ENCODE measurements at places on chromosomes 3 and 15.
A peak's percentile ranks its signal among the peaks of the same experiment; 100 is the strongest.

GRCh38 chr15:70200511-70201424 lies 103.1 kb upstream of the TLE3 start:
- DNase-seq = no peak

DNA sequence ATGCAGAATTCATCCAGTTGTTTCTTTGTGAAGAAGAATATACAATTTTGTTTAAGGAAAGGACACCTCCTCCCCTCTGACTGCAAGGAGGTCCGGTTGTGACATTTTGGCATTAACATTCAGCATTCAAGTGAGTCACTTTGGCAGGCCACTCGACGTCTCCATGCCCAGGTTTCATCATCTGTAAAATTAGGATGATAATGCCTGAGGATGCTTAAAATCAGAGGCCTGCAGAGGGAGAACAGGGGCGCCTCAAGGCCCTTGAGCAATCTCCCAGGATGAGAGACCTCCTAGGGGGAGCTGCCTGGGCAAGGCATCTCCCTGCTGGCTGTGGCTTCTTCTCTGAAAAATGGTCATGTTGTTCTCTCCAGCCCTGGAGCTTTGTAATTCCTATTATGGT lies 236.0 kb downstream of the CACNA2D3 start:
- no peak for DNase-seq

DNA sequence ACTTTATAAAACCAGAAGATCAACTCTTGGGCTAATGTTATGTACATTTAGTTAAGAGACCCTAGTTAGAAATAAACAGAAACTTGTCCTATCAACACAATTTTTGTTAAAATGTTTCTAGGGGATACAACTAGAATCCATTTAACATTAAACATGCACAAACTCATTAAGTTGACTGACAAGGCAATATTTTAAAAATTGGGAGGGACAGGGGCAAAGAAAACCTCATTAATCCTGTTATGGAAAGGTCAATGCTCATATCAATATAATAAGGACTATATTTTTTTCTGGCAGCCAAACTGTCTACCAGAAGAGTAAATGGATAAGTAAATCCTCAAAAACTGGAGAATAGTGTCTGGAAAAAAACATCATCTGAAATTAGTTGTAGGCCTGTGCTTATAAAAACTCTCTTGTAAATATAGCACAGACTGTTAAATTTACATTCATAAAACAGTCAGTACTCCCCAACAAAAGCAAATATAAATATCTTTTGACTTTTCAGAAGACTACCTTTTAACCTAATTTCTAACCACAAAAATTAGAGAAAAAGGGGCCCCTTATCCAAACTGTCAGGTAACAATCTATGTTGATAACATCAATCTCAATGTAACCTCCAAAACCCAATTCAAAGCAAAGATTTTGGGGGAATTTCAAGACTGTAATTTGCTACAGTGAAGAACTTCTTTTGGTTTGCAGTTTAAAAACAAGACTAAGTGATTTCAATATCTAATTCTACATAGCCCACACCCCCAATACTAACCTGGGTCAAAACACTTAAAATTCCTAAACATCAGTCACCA lies 4.2 kb downstream of the TRA2B start:
- DNase-seq = no peak

GRCh38 chr3:179081885-179082284 lies 10.3 kb upstream of the ZMAT3 start:
- no peak for DNase-seq

- DNase-seq = no peak
Observed at GRCh38 chr15:57216288-57216687, 160.0 kb upstream of the CGNL1 start.

GRCh38 chr3:46549408-46549904 lies 16.6 kb downstream of the LRRC2 start:
- no peak for DNase-seq

GRCh38 chr15:68200016-68200861 lies 4.9 kb downstream of the CALML4 start:
- no peak for DNase-seq

DNA sequence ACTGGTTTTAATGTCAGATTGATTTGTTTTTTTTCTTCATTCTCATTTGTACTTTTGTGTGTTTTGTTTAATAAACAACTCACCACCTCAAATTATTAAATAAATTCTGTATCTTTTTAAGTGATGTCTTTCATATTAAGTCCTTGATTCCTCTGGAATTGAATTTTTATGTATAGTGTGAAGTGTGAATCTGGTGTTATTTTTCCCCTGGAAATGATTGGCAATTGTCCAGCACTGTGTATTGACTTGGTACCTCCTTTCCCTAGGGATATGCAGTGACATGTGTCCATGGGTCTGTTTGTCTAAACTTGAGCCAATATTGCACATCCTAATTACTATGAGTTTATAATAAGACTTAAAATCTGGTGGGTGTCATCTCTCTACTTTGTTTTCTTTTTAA lies 2.1 kb downstream of the RNU5B-1 start:
- no peak for DNase-seq

DNA sequence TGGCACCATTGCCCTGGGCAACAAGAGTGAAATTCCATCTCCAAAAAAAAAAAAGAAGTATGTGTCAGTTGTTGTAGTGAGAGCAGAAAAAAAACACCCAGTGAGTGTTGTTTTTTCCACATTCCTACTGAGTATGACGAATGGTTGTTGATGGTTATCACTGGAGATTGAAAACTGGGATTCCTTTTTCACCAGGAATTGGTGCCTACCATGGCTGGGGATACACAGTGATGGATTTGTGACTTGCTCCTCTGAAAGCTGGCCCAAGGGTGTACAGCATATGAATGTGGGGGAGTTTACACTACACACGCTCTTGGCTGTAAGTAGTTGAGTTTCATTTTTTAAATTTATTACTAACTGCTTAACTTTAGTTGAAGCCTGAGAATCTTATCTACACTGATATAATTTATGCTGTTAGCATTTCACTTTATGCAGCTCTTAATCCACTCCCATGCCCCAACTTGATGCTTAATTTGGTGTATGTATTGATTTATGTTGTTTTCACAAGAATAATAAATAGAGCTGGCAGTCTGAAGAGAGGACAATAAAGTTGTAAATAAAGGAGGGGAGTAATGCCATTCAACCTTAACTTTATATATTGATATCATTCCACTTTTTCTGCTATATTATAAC lies 56.0 kb upstream of the MME start:
- no peak for DNase-seq

DNA sequence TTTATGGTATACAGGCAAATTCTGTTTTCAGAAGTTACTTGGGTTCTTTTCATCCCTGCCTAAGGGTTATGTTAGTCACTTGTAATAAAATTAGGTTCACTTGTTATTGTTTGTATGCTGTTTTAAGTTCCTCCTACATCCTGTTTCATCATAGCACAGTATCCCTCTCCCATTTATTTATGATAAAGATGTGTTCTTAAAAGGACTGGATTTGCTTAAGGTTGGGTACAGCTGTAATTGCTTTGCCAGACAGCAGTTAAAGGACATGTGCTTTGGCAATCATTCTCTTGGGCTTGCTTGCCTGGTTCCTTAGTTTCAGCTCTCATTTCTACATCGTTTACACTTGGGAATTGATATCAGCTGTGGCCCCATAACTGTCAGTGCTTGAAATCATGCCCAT lies 11.7 kb downstream of the ATP2C1 start:
- DNase-seq = no peak

DNA sequence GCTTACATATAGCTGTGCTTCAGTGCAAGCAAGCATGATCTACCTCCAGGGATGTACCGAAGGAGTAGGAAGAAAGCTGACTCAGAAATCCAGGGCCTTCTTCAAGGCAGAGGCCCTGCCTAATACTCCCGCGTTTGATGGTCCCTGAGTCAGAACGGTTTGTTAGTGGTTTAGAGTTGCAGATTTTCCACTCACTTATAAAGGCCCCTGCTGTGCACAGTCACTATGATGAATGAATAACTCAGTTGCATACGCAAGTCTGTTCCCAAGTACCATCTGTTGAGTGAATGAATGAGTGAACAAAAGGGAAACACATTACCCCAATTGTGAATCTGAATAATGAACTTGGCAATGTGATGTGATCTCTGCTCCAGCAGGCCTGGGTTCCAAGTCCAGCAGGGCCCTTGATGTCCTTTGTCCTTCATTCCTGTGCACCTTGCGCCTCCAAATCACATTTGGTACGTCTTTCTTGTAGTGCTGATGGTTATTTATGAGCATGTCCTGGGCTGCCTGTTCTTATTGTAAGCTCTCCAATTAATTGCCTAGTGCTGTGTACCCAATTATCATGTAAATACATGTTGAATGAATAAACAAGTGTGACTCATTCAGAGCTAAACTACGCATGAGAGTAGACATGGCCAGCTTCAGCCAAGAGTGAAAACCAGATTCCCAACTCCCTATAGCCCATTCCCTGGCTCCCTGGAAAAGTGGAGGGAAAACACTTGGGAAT lies 85.3 kb upstream of the LIMD1 start:
- DNase-seq = no peak

GRCh38 chr3:193842832-193843473 lies 249.9 kb downstream of the OPA1 start:
- no peak for DNase-seq

- DNase-seq = no peak
Observed at GRCh38 chr15:31806106-31806505, 224.2 kb upstream of the CHRNA7 start.

GRCh38 chr3:126753191-126754160 lies 49.4 kb downstream of the CHCHD6 start:
- DNase-seq = no peak

- no peak for DNase-seq
Observed at GRCh38 chr3:124576565-124577493, 153.4 kb upstream of the UMPS start.

GRCh38 chr3:138854204-138854603 lies 19.5 kb upstream of the PIK3CB start:
- no peak for DNase-seq

- DNase-seq = no peak
Observed at GRCh38 chr15:101091080-101092017, 160.5 kb downstream of the CHSY1 start.

DNA sequence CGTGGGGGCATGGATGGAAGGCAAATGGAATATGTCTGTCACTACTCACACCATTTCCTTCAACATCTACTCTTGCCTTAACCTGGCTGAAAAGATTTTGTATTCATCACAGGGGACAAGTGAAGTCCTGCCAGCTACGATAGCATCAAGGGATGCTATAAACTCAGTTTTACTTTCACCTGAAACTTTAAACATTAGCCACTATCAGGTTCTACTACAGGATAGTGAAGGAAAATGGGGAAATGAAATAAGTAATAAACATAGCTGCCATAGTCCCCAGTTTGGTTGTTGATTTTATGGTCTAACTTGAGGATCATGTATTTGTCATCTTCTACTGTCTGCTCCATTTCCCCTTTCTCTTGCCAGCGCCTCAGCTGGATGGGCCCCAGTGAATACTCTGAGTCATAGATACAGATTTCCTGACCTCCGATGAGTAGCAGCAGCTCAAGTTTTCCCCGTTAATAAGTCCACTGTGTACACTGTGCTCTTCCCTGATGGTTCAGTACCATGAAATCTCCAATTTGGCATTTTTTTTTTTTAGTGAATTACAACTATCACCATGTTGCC lies 338.2 kb upstream of the SLCO3A1 start:
- no peak for DNase-seq

- DNase-seq = no peak
Observed at GRCh38 chr3:58041182-58041825, 33.1 kb downstream of the FLNB start.

- DNase-seq = no peak
Observed at GRCh38 chr3:21036888-21037287, 714.1 kb downstream of the ZNF385D start.

GRCh38 chr3:187616307-187616972 lies 53.8 kb downstream of the SST start:
- DNase-seq = no peak

DNA sequence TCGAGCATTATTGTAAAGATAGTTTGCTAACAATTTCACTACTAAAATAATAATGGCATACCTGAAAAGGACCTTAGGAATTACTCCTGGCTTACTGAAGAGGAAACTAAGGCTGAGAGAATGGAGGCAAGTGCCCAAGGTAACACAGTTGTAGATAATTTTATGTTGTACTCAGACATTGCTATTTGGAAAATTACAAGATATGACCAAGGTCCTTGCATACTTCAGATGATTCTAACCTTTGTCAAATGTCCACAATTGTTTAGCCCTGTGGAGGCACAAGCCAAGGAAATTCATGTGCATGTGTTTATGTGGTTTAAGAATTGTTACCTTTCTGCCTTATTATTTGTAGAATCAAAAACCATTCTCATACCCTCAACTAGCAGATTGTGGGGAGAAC lies 105.7 kb downstream of the TUSC7 start:
- no peak for DNase-seq

GRCh38 chr3:108125550-108126071 lies 34.8 kb upstream of the CD47 start:
- peak; percentile 35 for DNase-seq

DNA sequence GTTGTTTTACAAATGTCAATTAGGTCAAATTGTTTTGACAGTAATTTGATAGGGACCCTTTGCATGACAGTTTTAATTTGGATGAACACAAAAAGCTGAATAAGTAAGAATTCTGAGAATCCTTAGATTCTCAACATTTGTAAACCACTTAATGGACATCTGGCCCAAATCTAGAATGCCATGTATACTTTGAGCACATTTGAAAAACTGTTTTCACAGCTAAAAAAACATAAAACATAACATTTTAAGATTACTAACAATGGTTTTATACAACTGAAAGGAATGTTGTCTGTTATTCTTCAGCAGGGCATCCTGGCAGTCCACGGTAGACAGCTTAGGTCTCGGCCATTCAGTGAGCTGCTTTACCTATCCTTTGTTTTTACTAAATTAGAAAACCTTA lies 34.5 kb upstream of the TM2D3 start:
- DNase-seq = no peak

DNA sequence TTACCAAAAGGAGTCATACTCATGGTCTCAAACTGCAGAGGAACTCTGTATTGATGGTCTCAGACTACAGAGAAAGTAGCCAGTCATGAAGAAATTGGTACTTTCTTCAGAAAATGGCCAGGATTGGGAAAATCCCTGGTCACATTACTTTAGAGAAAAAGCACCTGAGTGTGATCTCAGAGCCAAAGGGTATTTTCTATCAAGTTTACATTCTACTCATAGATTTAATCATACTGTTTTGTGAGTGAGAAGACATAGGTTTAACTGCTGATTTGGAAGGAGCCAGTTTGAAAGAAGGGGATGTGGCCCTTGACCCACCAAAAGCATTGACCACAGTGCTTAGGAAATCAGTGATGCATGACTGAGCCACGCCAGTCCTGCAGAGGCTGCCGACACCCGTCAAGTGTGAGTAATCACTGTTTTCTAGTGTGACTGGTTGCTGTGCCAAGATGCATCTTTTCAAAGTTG lies 203.6 kb downstream of the AKAP13 start:
- DNase-seq = no peak

- DNase-seq = peak; percentile 69
Observed at GRCh38 chr15:64894395-64895056, 17.2 kb upstream of the ANKDD1A start.

GRCh38 chr15:78212008-78212407 lies 22.4 kb downstream of the ACSBG1 start:
- DNase-seq = no peak

- DNase-seq = no peak
Observed at GRCh38 chr15:71448688-71449114, 333.4 kb downstream of the THSD4 start.

- no peak for DNase-seq
Observed at GRCh38 chr3:134640872-134641470, 9.9 kb downstream of the KY start.
